Thoracic aorta (tissue), 2 donors: ENCODE measurements at places on chromosomes 6 and 20. TPM values are rescaled to one million over a fixed set of nuclear protein-coding genes. Genes with fewer than 3 reads are reported as not detected.

DNA sequence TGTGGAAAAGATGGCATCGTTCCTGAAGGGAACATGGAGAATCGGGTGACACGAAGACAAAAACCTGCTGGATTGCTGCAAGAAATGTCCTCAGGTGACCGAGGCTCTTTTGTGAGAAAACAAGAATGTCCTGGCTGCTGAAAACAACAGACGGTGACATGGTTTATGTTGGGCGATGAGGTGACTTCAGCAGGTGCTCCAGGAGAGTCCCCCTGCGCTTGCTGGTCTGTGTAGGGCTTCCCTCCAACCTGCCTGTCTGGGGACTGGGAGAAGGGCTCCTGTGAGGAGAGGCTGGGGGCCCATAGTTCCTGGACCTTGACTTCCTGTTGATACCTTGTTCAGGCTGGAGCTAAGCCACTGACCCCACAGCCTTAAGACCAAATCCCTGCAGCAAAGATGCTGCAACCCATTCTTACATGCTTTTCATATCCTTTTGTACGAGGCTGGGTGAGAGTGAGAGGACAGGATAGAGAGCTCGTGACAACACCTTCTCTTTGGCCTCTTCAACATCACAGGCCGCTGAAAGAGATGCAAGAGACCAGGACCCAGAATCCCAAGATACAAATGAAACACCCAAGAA lies 134.8 kb downstream of the CD83 start:
- DNase-seq = no peak
- no peaks in the 10 kb centered on the region for H3K4me1 ChIP-seq
- no peak overlapping the region for H3K27ac ChIP-seq
- no peaks in the 10 kb centered on the region for H3K36me3 ChIP-seq
- H3K27me3 ChIP-seq = no peaks in the 10 kb centered on the region

Gene NKX2-2
- 0.35 TPM for total RNA-seq

Gene RIN2
- total RNA-seq = 60.9 TPM

GRCh38 chr6:33664506-33665057 lies 43.5 kb downstream of the ITPR3 start:
- no peak for DNase-seq
- H3K4me3 ChIP-seq = no peak overlapping the region
- H3K27ac ChIP-seq = no peak overlapping the region
- no peaks in the 10 kb centered on the region for H3K27me3 ChIP-seq
- H3K4me1 ChIP-seq = no peaks in the 10 kb centered on the region
- no peaks in the 10 kb centered on the region for H3K36me3 ChIP-seq

- no peak overlapping the region for H3K4me3 ChIP-seq
- no peak for DNase-seq
Measured at GRCh38 chr6:148520109-148520841, 177.6 kb downstream of the SASH1 start.

GRCh38 chr20:17651129-17651759 lies 30.8 kb downstream of the RRBP1 start:
- no peak overlapping the region for H3K27ac ChIP-seq
- H3K4me1 ChIP-seq = peaks cover 80% of the 10 kb centered on the region
- no peak for DNase-seq
- H3K27me3 ChIP-seq = no peaks in the 10 kb centered on the region
- no peaks in the 10 kb centered on the region for H3K36me3 ChIP-seq

Gene ENPP4
- 21.8 TPM for total RNA-seq

- H3K36me3 ChIP-seq = no peaks in the 10 kb centered on the region
- H3K4me3 ChIP-seq = no peak overlapping the region
- DNase-seq = no peak
- no peaks in the 10 kb centered on the region for H3K4me1 ChIP-seq
Measured at GRCh38 chr20:59925899-59926298, 7.5 kb downstream of the SYCP2 start.

GRCh38 chr6:92110403-92110802 lies 1309.0 kb downstream of the EPHA7 start:
- no peaks in the 10 kb centered on the region for H3K36me3 ChIP-seq
- H3K4me1 ChIP-seq = peaks cover 4% of the 10 kb centered on the region
- DNase-seq = no peak
- H3K4me3 ChIP-seq = no peak overlapping the region

GRCh38 chr6:125827788-125828320 lies 37.1 kb downstream of the NCOA7 start:
- H3K27me3 ChIP-seq = no peaks in the 10 kb centered on the region
- no peak overlapping the region for H3K27ac ChIP-seq
- no peaks in the 10 kb centered on the region for H3K36me3 ChIP-seq
- no peak overlapping the region for H3K4me3 ChIP-seq
- peaks cover 1% of the 10 kb centered on the region for H3K4me1 ChIP-seq
- no peak for DNase-seq

DNA sequence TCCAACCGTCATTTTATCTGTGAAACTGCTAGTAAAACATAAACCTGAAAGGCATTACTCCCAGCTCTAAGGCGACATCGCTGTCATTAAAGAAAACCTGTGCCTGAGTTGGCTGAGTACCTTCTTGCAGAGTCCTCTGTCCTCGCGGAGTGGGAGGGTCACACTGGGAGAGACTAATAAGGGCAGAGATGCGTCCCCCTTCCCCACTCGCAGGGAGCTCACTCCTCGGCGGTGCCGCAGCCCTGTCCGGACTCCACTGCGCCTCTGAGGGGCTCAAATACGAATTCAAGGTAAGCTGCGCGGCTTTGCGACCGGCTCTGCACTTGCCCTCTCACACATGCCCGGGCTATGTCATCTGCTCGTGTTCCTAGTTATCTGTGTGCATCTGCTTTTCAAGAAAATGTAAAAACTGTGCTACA lies at the start of gene COL19A1:
COL19A1 (plus strand) TSS at position 206 of the 419 bp plus-strand sequence. CDS start 13,012 bp downstream, outside the sequence.
- H3K36me3 ChIP-seq = no peaks in the 10 kb centered on the region
- no peak for DNase-seq
- peak within 1 kb of the TSS; percentile 88 for H3K4me3 ChIP-seq
- H3K27me3 ChIP-seq = no peaks in the 10 kb centered on the region

DNA sequence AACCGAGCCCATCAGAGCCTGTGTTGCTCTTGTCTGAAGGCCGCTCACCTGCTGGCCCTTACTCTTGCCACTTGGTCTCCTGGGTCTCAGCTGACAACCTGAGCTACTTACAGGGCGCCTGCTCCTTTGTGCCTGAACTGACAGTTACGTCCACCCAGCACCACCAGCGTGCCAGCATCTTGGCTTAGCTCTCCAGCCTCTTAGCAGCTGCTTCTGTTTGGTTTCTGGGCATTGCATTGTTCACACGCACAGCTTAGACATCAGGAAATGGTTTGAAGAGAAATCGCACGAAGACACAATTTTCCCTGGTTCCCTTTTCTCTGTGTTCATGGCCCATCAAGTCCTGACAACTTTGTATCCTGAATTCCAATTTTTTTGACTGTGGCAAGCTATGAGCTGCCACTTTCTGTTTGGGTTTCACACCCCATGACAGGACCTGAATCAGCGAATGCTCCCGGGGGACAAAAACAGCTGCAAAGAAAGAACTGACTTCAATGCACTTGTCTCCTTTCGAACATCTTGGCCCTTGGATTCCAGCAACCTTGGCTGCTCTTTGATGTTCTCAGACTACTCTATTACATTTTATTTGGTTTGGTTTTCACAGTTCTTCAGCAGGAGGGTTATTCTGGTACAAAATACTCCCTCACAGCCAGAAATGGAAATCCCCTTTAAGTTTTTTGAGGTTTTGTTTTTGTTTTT lies 45.2 kb upstream of the LY86 start:
- H3K4me1 ChIP-seq = peaks cover 7% of the 10 kb centered on the region
- H3K27ac ChIP-seq = no peak overlapping the region
- no peaks in the 10 kb centered on the region for H3K27me3 ChIP-seq
- H3K4me3 ChIP-seq = no peak overlapping the region
- no peak for DNase-seq

Gene SLC22A2
- total RNA-seq = not detected

Gene CCN5
- total RNA-seq = 994 TPM

DNA sequence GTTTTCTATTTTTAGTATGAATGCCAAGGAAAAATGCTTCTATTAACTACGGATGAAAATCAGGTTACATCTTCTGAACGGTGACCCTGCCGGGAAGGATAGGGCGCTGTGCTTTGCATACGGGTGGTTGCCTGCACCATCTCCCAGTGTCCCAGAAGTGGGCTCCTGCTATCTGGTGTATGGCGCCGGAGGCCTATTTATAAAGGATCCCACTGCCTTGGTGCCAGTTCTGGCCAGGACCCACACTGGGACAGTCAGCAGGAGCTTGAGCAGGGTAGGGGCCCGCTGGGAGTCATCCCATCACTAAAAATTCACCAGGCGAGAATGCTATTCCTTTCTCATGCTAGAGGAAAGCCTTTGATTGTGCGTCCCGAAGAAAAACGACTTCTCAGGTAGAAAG lies 22.9 kb downstream of the TMEM242 start:
- no peak for DNase-seq
- H3K4me1 ChIP-seq = peaks cover 29% of the 10 kb centered on the region
- no peaks in the 10 kb centered on the region for H3K36me3 ChIP-seq

Gene C20orf202
- total RNA-seq = not detected

DNA sequence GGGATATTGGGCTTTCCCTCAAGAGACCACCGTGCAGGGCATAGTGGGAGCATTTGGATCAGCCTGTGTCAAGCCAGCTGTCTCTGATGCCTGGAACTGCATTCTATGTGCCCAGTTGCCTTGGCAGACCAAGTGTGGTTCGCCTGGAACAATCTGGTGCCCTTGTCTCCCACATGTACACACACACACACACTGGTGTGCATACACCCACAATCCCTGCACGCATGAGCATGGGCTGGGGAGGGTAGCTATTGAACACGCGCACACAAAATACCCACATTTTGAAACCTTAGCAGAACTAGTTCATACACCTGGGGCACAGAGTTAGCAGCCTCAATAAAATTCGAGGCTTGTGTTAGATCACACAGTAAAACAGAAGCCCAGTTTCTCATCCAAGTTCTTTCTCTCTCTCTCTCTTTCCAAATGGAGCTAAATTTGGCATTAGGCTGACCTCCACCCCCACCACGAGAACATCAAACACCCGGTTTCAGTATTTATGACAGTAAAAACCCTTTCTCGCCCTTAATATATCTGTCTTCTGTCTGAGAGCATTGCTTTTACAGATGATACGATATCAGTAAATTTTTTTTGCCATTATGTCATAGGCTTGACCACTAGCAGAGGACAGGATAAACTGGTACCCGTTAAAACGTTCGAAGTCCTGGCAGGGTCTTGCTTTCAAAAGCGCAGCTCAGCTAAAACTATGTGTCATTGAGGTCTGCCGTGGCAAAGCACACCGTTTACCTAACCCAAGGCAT lies 18.2 kb upstream of the NFATC2 start:
- DNase-seq = no peak
- H3K27ac ChIP-seq = no peak overlapping the region
- peaks cover 13% of the 10 kb centered on the region for H3K4me1 ChIP-seq
- no peaks in the 10 kb centered on the region for H3K36me3 ChIP-seq

GRCh38 chr6:43627008-43627825 lies 1.8 kb downstream of the GTPBP2 start:
- DNase-seq = peak; percentile 87
- H3K27me3 ChIP-seq = no peaks in the 10 kb centered on the region
- peaks cover 38% of the 10 kb centered on the region for H3K36me3 ChIP-seq
- H3K4me3 ChIP-seq = peak overlapping the region; percentile 94
- peaks cover 28% of the 10 kb centered on the region for H3K4me1 ChIP-seq

Gene TDRD6
- total RNA-seq = 1.8 TPM

- H3K4me1 ChIP-seq = no peaks in the 10 kb centered on the region
- no peak for DNase-seq
- H3K4me3 ChIP-seq = no peak overlapping the region
Measured at GRCh38 chr6:166872531-166873009, 83.8 kb downstream of the RNASET2 start.

- H3K36me3 ChIP-seq = no peaks in the 10 kb centered on the region
- no peaks in the 10 kb centered on the region for H3K4me1 ChIP-seq
- no peak overlapping the region for H3K27ac ChIP-seq
- no peaks in the 10 kb centered on the region for H3K27me3 ChIP-seq
Measured at GRCh38 chr6:125534430-125535263, 214.8 kb upstream of the HEY2 start.
